ENCODE measurements at places on chromosomes 5 and 9.

DNA sequence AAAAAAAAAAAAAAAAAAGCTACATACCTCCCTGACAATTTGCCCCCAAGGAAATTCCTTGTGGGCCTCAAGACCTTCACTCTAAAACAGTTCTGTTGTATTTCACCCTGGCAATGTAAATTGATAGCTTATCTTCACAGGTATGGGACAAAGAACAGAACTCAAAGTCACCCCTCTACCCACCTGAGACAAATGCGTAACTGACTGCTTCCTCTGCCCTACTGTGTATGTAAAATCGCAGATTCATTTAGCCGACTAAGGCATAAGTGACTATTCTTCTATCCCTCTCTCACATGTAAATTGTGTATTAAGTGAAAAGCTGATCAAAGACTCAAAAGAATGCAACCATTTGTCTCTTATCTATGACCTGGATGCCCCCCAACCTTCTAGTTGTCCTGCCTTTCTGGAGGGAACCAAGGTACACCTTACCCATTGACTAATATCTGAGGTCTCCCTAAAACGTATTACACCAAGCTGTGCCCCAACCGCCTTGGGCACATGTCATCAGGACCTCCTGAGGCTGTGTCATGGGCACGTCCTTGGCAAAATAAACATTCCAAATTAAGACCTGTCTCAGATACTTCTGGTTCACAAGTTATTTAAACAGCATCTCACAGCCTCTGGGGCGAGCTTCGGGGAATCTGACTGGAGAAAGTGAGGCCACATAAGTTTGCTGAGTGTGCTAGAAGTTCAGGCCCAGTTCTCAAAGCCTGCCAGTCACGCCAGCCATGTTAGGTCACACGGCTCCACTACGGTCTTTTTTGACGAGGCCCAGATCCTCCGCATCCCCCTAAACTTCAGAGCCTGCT, 954 bp downstream of the TBCA start:
- no peak for DNase-seq

- DNase-seq, result no peak
These were observed 7.7 kb downstream of the CCNI2 start for GRCh38 chr5:132754947-132755346.

DNA sequence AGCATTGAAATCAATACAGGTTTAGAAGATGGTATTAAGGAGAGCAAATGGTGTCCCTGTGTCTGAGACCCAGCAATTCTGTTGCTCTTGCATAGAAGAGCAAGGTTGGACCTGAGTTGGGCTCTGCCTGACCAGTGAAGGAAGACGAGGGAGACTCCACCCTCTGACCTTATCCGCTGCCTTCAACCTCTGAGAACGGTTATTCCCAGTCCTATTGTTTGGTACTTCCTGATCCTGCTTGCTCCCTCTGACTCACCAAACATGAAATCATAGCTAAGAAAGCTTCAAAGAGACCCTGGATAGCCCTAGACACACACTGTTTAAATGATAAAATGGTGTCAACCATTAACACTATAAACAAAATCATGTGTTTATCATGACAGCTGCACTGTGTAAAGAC, 218.5 kb downstream of the PLK2 start:
- DNase-seq, result no peak

DNA sequence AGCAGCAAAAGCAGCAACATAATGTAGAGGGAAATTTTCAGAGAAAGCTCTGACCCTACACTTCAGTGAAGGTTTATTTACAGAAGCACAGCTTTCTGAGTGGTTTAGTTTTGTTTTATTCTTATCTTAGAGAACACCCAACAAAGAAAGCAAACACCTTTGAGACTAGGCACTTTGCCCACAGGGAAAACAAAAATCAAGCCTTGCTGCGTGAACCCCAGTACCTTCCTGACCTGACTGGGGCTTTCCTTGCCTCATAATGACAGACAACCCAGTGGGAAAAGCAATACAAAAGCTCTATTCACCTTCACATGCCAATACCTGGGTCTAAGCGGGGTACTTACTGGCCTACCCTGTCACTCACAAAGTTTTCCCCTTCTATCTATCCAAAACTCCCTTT, 189.8 kb downstream of the HINT1 start:
- no peak for DNase-seq

DNA sequence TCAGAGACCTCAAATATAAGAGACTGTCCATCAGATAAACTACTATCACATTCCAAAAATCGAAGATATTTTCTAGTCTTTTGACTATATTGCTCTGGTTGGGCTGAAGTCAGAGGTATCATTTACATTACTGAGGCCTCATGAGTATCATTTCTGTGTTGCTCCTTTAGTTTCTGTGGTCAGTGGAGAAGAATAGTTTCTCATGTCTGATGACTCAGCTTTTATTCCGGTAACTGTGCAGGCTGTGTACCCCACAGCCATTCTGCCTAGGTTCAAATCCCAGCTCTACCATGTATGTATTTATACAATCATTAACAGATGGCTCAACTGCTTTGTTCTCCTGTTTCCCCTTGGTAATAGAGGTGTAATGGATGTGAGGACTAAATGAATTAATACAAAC, 179.3 kb downstream of the ALDH1A1 start:
- no peak for DNase-seq

DNA sequence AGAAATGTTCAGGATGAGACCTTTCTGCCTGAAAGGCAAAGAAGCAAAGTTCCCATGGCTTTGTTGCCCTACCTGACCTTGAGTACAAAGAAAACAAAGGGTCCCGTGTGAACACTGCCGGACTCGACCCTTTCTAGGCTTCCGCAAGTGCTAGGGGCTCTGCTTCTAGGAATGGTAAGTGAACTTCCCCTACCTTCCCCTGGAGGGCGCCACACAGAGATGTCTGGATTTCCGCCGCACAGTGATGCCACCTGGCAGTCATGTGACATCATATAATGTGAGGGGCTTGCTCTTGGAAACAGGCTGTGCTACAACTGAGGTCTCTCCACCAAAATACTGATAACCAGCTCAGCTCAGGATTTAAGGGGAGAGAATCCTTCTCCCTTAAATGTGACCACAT, 56.6 kb downstream of the HSD17B3 start:
- no peak for DNase-seq

DNA sequence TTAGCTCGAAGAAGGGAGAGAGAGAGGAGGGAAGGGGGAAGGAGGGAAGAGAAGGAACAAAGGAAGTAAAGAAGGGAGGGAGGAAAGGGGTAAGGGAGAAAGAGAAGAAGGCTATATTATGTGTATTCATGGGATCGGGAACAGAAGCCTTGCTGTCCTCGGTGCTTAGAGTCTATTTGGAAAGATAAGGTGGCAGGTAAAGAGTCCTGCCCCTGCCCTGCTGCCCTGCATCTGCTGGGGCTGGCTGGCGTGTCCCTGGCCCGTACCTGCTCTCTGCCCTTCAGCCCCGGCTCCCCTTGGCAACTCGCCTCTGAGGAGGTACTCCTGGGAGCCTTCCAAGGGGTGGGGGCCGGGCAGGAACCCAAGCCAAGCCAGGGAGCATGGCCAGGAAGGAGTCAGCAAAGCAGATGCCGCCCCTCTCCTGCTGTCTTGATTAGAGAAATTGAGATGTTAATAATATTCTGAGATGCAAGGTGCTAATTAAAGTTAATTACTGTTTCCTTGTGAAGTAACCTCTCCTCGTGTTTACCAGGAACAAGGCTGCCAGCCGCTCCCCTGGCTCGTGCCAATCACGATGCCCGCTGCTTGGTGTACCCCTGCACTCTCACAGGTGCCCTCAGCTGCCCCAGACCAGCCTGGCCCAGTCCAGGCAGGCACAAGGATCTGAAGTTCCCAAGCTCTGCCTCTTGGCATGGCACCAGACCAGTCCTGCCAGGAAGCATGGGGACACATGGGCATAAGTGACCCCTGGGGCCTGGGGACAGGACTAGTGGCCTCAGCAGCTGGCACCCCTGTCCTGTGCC, 36.6 kb downstream of the PCDH1 start:
- DNase-seq, result no peak

DNA sequence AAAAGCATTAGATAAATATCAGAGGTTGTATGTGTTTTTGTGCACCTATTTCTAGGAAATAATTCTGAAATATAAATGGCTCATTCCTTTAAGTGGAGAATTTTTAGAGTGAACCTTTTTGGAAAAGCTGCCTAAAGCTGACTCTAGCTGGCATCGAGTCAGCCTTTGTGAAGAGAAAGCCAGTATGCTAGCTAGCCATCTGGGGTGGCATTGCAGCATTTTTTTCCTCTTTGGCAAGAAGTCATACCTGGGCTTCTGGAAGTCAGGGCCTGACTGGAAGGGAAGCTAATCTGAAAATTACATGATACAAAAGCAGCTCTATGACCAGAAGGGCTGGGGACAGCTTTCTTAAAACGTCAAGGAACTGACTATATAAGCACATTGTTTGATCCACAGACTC, 19.7 kb downstream of the ANP32B start:
- no peak for DNase-seq

DNA sequence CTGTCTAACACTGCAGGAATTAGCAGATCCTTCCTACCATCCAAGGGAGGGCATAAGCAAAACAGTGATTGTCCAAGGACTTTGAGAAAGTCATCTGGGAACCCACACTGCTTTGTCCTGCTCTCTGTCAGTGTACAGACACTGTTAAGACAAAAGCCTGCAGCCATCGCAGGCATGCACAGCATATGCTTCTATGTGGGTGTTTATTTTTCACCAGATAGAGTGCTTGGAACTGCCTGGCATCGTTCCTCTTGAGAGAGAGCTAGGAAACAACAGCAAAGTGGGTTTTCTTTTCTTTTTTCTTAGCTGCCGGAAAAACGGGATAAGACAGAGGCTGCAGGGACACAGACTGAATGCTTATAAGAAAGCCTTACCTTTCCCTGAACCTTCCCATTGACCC, 212.3 kb downstream of the ICE1 start:
- DNase-seq, result no peak

DNA sequence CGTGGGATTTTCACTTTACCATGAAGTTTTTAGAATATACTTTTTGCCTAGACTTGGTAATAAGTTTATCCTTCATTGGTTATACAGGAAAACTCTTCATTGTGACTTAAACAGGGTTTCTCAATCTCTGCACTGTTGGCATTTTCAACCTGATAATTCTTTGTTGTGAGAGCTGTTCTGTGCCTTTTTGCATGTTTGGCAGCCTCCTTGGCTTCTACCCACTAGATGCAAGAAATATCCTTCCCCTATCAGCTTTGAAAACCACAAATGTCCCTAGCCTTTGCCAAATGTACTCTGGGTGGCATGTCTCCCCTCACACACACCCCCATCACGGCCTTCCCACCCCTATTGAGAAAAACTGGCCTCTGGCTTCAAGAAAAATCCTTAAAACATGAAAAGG, 180.9 kb downstream of the ESM1 start:
- no peak for DNase-seq

- DNase-seq, result no peak
These were observed 223.6 kb downstream of the MLLT3 start for GRCh38 chr9:20398536-20399338.

GRCh38 chr9:15277400-15278090, 29.5 kb downstream of the TTC39B start:
- DNase-seq, result no peak

DNA sequence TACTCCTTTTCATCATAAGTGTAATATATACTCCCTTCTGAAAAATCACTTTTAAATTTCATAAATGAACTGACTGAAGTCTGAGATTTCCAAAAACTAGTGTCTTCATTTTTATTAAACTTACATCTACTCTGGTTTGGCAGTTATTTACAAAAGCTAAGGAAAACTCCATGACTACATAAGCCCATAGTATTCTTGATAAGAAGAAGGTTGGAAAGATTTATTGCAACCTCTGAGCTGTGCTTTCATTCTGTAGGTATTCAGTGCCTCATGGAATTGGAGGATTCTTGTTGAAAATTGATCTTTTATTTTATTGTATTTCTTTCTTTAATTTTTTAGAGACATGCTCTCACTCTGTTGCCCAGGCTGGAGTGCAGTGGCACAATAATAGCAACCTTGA, 41.7 kb downstream of the GNAQ start:
- DNase-seq, result no peak

GRCh38 chr5:41772056-41772455, 98.2 kb downstream of the OXCT1 start:
- no peak for DNase-seq

- no peak for DNase-seq
These were observed 3.7 kb upstream of the OTULIN start for GRCh38 chr5:14660833-14661232.

Data from right forelimb (tissue), 1 donor.